ENCODE measurements at places on chromosomes 7 and 10.
A peak's percentile ranks its signal among the peaks of the same experiment; 100 is the strongest.

DNA sequence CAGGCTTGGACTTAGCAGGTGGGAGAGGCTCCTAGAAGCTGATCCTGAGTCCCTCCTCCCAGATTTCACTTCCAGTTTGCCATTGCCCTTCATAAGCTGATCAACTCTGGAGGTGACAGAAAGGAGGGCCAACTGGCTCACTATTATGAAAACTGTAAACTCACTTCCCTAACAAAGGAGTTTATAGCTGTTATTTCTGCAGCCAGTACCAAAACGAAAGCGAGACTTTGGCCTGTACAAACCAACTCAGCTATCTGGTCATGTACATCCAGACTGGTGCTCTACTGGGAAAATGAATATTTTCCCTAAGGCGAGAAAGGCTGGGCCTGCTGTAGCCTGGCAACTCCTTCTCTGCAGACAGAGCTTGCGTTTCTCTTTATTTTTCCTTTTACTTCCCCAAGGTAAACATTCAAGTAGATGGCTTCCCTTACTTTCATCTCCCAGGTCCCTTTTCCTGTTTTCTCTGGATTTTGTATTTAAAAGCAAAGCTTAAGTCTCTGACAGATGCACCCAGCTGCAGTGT lies 54.7 kb downstream of the GALNT17 start:
- no peak for DNase-seq

- no peak for DNase-seq
Measured at GRCh38 chr7:36795451-36796021, 71.2 kb upstream of the AOAH start.

GRCh38 chr10:96891840-96892239 lies 59.7 kb downstream of the LCOR start:
- no peak for DNase-seq

DNA sequence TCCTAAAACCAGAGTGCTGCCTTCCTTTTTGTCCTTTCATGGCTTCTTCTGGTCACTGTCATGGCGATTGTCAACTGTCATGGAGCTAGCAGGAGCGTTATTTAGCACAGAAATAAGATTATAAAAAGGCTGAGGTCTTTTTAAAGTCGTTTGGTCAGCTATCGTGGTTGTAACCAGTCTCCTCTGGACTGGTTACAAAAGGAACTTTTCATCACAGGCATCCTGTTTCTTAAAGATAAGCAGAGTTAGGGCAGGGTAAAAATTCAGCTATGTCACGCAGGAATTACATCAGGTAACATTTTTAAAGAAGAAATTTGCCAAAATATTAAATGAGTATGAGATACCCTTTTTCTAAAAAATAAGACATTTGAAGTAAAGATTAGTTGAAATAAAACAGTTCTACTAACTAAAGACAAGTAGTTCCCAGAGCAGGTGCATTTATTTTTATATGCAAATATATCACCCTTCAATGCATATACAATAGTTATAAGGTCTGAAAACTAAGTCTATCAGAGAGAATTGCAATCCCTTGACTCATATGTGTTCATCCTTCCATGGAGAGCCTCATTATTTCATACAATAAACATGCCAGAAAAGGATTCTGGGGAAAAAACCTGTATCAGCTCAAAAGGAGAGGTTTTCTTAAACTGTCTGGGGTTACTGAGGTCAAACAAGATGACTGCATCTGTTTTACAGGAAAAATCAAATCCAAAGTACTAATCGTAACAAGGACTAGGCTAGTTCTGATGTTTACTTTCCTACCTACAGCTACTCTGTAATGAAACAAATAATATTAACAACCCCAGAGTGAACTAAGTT lies 20.9 kb downstream of the FAM24A start:
- peak; percentile 10 for DNase-seq

DNA sequence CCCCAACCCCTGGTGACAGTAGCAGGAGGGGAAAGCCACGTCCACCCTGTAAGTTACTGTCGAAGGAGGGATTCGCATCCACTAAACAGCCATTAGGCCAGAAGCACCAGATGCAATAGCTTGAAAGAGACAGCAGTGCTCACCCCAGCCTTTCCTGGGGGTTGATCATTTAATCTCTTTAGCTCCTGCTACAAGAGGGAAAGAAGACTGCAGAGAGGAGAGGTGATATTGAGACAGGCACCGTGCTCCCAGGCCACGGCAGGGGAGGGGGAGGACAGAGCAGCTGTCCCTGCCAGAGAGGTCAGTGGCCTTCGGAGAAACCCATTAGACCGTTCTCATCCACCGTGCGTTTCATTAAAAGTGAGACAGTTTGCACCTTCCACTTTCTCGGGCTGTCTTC lies 148.3 kb downstream of the CDH23 start:
- DNase-seq = no peak

DNA sequence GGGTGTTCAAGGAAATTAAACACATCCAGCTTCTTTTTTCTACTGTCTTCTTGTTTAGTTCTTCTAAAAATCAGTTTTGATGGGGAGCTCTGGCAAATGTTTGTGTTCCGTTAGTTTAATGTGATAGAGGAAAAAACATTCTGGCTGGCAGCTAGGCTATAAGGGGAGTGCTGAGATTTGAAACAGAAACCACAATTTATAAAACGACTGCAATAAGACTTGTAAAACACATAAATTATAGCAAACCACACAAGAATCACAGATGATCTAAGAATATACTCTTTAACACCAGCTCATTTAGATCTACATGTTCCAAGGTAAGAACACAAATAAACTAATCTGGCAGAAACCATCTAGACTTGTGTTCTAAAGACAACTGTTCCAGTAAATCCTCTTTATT lies 425.5 kb downstream of the CNTNAP2 start:
- DNase-seq = no peak

DNA sequence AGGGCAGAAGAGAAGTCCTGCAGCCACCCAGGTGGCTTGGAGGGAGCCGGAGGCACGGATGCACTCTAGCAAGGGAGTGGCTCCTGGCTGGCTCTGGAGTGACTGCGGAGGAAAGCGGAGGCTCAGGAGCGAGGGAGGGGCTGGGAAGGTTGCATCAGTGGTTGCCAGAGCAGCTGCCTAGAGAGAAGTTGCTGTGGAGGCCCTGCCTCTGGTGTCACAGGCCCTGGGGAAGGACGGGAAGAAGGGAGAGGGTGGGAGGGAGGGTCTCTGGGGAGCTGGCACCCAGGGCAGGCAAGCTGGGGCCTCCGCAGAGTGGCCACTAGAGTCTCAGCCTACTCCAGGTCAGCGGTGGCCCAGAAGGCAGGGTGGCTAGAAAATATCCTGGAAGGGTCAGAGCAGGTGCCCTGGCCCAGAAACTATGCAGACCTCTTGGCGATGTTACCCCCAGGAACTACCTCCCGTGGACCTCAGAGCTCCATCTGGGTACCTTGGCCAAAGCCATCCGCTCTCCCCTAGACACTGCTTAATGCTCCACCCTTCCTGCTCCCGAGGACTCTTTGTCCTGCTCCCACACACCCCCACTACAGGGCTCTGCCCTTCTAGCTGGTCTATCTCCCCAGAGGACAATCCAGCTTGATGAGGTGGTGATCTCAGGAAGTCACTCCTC lies 164.3 kb downstream of the NRF1 start:
- DNase-seq = no peak

GRCh38 chr7:93949423-93949822 lies 27.9 kb downstream of the GNG11 start:
- peak; percentile 94 for DNase-seq

GRCh38 chr7:26167303-26167934 lies 15.4 kb downstream of the NFE2L3 start:
- no peak for DNase-seq

DNA sequence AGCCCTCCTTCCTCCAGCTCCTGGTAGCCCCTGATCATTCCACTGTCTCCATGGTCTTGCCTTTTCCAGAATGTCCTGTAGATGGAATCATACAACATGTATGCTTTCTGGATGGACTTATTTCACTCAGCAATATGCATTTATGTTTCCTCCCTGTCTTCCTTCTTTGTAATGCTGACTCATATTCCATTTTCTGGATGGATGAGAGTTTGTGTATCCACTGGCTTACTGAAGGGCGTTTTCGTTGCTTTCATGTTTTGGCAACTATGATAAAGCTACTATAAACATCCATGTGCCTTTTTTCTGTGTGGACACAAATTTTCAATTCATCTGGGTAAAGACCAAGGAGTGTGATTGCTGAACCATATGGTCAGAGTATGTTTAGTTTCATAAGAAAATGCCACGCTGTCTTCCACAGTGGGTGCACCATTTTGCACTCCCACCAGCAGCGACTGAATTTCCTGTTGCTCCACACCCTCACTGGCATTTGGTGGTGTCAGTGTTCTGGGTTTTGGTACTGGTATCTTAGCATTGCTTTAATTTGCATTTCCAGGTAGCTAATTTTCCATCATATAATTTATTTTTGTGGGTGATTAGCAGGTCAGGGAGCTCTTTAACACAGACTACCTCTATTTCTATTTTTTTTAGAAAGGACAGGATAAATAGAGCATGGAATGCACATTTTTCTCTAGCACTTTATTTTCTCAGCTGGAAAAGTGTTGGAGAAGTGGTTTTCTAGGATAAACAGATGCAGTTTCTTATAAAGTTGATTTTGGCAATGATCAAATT lies 252.2 kb downstream of the WDR37 start:
- DNase-seq = no peak

DNA sequence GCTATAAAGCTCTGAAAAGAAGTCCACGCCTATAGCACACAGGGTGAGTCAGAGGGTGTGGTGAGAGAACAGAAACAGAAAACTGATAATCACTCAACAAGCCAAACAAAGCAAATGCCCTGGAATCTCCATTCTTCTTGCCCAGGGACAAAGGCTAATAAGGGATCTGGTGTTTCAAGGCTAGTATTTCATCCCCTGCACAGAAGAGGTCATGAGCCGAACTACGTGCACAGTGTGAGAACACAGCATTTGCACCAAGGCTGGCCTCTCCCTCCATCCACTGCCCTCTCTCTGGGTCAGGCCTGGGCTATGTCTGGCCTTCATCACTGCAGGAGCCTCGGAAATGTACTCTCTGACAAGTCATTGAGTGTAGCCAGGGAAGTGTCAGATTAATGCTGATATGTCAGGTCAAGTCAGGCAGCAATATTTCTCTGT lies 42.7 kb downstream of the PRR15 start:
- peak; percentile 90 for DNase-seq

DNA sequence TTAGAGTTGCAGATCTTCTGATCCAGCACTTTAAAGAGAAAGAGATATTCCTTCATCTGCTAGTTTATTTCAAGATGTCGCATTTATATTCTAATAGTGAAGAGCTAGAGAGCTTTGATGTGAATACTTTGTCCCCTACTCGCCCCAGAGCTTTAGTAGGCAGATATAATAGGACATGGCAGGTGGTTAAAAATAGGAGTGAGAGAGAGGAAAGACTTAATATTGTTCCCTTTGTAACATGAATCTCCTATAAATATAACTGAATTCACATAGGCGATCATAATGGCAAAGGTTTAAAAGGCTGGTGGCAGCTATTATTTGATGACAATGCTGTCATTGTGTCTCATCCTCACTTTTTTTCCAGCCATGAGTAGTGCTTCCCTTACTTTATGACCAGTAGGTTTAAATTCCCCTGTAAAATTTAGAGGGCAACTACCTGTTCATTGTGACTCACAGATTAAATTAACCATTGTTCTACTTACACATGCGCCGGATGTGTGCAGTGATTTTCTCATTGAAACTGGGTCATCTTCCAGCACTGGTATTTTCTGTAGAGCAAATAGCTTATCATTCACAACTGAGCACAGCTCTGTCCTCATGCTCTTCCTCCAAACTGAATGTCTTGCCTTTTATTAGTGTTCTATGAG lies 906.7 kb upstream of the CELF2 start:
- DNase-seq = no peak

- no peak for DNase-seq
Measured at GRCh38 chr7:137984181-137985041, 17.5 kb downstream of the CREB3L2 start.

GRCh38 chr10:11921800-11922392 lies 98.7 kb downstream of the PROSER2 start:
- DNase-seq = no peak

DNA sequence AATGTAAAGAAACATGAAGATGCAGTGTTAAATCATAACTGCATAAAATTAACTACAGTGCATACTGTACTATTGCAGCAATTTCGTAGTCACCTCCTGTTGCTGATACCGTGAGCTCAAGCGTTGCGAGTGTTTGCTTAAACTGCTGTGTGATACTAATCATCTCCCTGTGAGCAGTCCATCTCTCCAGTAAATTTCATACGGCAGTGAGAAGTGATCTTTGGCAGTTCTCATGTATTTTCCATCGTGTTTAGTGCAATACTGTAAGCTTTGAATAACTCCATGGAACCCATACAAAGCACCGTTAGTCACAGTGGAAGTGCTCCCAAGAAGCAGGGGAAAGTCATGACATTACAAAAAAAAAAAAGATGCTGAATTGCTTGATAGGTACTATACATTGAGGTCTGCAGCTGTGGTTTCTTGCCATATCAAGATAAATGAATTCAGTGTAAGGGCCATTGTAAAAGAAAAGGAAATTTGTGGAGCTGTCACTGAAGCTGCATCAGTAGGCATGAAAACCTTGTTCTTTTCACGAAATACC lies 360.4 kb downstream of the EXOC4 start:
- no peak for DNase-seq

- DNase-seq = no peak
Measured at GRCh38 chr10:114770009-114770408, 51.6 kb upstream of the FHIP2A start.

- DNase-seq = peak; percentile 80
Measured at GRCh38 chr7:99193527-99194220, 14.2 kb downstream of the KPNA7 start.

Data from GM23248 (cell line).